Foreskin fibroblast (primary cell): ENCODE measurements at places on chromosomes 12 and 14.

- DNase-seq, result no peak
Observed at GRCh38 chr12:130504110-130504839, 166.6 kb downstream of the PIWIL1 start.

- DNase-seq, result no peak
Observed at GRCh38 chr14:61749867-61750266, 12.4 kb upstream of the SNAPC1 start.

DNA sequence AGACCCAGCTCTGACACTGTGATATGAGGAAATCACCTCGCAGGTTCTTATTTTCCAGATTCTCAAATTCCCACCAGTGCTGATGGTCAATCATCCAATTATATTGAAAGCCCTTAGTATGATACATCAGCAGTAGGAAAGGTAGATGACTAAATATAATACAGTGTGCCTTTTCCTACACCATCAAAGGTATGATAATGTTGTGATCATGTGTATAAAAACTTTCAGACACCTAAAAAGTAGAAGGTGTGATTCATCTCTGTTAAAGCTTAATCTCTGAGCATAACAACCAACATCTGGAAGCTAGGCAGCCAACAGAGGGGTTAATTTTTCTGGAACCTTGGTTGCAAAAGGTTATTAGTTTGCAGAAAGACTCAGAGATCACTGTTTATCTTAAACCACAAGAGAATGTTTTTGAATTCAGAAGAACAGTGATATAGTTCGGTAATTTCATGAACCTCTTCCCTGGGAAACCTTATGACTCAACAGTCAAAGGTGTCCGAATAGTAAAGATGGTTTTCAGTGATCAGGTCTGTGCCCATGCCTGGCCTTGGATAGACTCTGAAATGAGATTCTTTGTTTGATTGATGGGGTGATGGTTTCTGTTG is 122.5 kb downstream of the ETV6 start:
- peak; percentile 25 for DNase-seq

DNA sequence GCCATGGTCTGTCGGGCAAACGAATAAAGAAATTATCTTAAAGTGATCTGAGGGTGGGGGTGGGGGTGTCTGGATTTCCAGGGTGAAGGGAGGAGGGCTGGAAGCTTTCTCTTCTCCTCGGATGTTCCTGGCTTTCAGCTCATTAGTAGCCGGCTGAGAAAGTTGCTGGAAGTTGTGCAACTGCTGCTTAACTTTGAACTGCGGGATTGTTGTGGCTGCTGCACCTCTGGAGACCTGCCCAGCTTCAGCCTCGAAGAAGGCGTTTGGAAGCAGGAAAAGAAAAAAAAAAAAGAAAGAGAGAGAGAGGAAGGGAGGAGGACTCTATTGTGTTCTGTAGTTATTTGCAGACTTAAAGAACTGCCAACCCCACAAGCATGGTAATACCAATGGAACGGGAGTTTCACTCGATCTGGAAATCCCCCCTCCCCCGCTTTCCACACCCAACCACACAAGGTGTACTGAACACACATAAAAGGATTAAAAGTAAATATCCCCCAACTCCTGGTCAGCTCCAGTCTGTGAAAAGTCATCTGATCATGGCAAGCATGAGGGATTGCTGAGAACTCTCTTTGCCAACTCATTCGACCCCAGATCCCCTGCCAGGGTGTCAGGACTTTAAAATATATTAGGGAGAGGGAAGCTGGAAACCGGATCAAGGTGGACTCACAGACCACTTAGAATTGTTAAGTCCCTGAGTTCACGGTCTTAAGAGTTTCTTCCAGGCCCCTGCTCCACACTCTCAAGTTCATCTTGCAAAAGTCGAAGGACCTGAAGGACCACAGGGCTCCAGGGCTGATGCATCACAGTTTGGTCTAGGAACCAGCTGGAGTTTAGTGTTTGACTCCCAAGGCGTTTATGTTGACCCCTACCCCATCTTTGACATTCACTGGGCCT is at the start of gene RASSF9:
Gene RASSF9 (minus strand): TSS at position 213 of the 894 bp plus-strand sequence. CDS start 208 bp downstream, at position 5.
- DNase-seq, result peak; percentile 52

- no peak for DNase-seq
Observed at GRCh38 chr14:68815298-68816182, 22.7 kb upstream of the ZFP36L1 start.

- no peak for DNase-seq
Observed at GRCh38 chr12:979349-979748, 11.7 kb upstream of the ERC1 start.

DNA sequence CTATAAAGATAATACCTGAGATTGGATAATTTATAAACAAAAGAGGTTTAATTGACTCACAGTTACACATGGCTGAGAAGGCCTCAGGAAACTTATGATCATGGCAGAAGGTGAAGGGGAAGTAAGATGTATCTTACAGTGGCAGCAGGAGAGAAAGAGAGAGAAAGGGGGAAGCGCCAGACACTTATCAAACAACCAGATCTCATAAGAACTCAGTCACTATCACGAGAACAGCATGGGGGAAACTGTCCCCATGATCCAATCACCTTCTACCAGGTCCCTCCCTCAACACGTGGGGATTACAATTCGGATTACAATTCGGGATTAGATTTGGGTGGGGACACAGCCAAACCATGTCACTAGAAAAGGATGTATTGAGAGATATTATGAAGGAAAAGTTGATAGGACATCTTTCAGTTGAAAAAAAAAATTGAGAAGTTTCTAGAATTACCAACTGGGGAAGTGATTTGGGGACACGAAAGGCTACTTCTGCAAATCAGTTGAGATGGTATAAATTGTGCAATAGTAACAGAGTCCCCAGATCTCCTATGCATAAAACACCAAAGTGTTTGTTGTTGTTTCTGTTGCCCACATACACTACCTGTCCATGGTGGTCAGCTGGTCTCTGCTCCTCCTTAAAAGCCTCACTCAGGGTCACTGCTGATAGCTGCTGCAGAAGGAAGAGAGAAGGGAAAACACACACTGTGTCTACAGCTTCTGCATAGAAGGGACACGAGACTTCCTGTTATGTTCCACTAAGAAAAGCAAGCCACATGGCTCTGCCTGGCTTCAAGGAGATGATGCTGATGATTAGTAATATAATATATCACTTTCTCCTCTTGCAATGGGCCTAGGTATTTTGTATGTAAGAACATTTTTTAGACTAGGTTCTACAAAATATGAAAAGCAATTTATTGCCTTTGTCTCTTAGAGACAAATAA is 465.5 kb downstream of the PDZRN4 start:
- no peak for DNase-seq

- DNase-seq, result peak; percentile 28
Observed at GRCh38 chr14:30990770-30991169, 34.7 kb upstream of the AP4S1 start.

GRCh38 chr12:125300249-125300648 is 235.0 kb downstream of the AACS start:
- DNase-seq, result no peak

GRCh38 chr14:56065621-56066290 is 52.5 kb upstream of the PELI2 start:
- DNase-seq, result no peak

- no peak for DNase-seq
Observed at GRCh38 chr12:53498235-53498630, 1.0 kb downstream of the MAP3K12 start.

GRCh38 chr12:53719649-53720048 is 7.6 kb downstream of the CALCOCO1 start:
- DNase-seq, result no peak

GRCh38 chr14:25048170-25049016 is 1.6 kb downstream of the STXBP6 start:
- DNase-seq, result peak; percentile 67

GRCh38 chr12:122859303-122860039 is 24.2 kb downstream of the HIP1R start:
- DNase-seq, result no peak

DNA sequence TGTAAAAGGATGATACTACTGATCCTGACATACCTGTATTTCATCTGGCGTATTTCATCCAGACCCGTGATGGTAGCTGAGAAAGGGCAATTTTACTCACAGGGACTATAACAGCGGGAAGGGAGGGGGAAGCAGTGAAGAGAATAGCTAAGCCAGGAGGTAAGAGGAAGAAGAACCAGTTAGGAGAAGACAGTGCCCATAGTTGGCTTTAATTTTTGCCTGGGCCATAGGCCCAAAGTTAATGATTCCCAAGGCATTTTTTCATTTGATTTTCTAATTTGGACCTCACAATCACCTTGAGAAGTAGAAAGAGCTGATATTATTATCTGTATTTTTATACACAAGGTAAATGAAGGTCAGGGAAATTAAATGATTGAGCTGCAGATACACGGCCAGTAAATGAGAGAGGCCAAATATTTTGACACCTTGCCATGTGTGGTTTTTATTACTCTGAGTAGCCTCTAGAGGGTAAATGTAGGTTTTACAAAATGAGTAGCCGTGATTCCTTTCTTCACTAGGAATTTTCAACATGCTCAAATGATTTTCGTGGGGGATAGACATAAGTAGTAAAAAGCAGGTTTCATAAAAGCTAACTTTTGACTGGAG is 382.2 kb downstream of the FUT8 start:
- no peak for DNase-seq

DNA sequence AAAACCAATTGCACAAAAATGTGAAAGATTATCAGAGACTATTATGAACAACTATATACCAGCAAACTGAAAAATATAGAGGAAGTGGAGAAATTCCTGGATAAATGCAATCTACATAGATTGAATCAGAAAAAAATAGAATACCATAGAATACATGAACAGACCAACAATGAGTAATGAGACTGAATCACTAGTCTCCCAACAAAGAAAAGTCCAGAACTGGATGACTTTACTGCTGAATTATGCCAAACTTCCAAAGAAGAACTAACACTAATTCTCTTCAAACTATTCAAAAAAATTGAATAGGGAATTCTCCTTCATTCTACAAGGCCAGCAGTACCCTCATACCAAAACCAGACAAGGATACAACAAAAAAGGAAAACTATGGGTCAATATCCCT is 60.6 kb downstream of the GUCY2C start:
- DNase-seq, result no peak

DNA sequence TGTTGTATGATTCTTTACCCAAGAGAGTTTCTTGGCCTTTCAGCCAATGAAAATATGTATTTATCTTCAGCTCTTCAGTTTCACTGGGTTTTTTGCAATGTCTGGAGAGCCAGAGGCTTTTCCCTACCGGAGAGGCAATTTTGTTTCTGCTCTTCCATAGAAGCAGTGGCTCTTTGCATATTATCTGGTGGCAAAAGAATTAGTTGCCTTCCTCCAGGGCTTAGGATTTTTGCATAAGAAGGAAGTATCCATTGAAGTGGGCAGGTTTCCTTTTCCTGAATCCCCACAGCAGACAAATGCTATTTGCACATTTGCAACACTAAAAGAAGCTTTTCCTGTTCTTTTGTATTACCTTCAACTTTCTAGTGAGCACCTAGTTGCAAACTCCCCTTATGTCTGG is 75.2 kb downstream of the NTS start:
- no peak for DNase-seq

- no peak for DNase-seq
Observed at GRCh38 chr12:68368327-68368726, 36.2 kb upstream of the MDM1 start.

GRCh38 chr12:131829356-131829747 is 1.2 kb downstream of the MMP17 start:
- DNase-seq, result peak; percentile 29

GRCh38 chr14:30020271-30020670 is 92.6 kb upstream of the PRKD1 start:
- DNase-seq, result no peak

GRCh38 chr14:85131226-85131922 is 398.6 kb upstream of the FLRT2 start:
- no peak for DNase-seq

GRCh38 chr12:8605057-8605456 is 7.6 kb downstream of the AICDA start:
- DNase-seq, result no peak

DNA sequence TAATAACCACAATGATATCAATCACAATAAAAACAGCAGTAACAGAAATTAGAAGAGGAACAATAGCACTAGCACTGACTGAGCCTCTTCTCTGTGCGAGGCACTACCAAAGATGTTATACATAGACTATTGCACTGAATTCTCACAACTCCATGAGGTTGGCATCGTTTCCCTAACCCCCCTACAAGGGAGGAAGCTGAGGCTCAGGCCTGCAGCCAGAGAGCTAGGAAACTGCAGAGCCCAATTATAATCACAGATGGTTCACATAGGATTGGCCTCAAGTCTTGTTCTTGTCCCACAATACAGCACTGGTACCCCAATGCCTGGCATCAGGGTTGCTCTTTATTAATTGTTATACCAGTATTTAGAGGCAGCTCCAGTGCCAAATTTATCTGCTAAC is 278.0 kb downstream of the CEP128 start:
- DNase-seq, result no peak

GRCh38 chr12:91717804-91718203 is 427.8 kb downstream of the BTG1 start:
- DNase-seq, result no peak

DNA sequence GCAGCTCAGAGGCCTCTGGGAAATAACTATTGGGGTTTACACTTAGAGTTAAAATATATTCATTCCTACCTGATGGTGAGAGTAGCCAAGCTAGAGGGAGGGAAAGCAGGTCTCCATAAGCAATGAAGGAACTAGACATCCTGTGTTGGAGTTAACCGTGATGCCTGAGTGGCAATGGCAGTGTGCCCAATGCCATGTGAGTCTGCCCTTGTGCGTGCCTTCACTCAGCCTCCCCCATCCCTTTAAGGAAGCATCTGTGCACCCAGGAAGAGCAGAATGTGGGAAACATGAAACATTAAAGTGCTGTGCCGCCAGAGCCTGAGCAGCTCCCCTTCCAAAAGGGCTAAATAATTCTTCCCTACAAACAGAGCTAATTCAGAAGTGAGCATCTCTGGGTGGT is 76.3 kb downstream of the COX16 start:
- no peak for DNase-seq

GRCh38 chr12:6461401-6462233 is 8.9 kb downstream of the VAMP1 start:
- DNase-seq, result no peak

DNA sequence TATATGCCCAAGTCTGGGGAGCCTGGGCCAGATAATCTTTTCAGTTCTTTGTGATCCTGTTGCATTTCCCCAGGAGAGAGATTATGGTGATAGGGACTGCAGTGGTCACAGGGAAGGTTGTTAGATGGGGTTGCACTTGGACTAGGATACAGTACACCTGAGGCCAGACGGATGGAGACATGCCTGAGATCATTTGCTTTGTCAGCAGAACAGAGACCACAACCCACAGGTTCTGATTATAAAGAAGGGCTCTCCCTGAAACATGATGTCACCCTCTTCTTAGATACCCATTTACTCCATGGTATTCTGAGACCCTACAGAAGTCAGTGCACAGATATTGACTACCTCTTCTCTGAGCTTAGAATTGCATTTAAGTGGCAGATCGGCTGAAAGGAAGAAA is 200.9 kb upstream of the IGF1 start:
- DNase-seq, result no peak

GRCh38 chr12:7354529-7354928 is 50.7 kb downstream of the ACSM4 start:
- peak; percentile 58 for DNase-seq

DNA sequence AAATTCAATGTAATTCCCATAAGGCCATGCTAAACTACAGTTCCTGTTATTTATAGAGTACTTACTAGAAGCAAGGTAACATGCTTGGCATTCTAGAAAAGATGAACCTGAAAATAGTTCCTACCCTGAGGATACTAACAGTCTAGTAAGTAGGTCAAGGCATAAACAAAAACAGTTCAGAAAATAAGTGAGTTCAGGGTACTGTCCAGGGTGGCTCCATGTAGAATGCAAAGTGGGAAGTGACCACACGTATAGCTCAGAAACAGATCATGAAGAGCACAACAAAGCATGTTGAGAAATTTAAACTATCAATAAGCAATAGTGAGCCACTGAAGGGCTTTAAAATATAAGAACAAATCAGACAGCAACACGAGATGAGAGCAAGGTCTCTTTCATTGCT is 2.3 kb downstream of the TMED10 start:
- no peak for DNase-seq

GRCh38 chr12:43812926-43813325 is 6.8 kb upstream of the TWF1 start:
- no peak for DNase-seq
